Left lung (tissue), 14 donors: ENCODE measurements at places on chromosomes 3 and 15. TPM values are rescaled to one million over a fixed set of nuclear protein-coding genes. Genes with fewer than 3 reads are reported as not detected.

The TFG gene
- 116 TPM for polyA plus RNA-seq

The HYKK gene
- polyA plus RNA-seq, result 6.1 TPM

The ATP13A5 gene
- polyA plus RNA-seq, result 0.75 TPM

DNA sequence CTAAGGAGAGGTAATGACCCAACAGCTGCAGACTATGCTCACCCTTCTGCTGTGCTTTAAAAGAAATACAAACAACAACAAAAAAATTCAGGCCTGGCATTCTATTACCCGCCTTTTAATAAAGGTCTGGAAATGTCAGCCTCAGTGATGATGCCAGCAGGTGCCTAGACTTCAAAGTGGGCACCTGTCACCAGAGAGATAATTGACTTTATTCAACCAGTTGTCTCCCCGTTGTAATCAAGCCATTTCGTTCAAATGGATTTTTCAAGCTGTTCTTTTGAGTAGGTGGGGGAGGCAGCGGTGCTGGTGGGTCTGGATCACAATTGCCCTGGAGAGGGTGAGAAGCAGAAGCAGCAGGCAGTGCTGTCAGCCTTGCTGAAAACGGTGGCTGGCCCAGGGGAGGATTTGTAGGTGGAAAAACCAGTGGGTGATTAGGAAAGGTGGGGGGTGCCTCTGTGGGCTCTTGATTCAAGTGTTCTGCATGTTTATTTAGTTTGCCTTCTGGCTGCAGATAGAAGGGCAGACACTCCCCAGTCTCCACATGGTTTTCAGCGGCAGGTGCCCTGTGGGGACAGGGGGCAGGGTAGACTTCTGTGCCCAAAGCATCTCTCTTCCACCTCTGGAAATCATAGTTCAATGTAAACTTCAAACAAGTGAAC lies 300.2 kb upstream of the SLCO3A1 start:
- peak; percentile 44 for DNase-seq

DNA sequence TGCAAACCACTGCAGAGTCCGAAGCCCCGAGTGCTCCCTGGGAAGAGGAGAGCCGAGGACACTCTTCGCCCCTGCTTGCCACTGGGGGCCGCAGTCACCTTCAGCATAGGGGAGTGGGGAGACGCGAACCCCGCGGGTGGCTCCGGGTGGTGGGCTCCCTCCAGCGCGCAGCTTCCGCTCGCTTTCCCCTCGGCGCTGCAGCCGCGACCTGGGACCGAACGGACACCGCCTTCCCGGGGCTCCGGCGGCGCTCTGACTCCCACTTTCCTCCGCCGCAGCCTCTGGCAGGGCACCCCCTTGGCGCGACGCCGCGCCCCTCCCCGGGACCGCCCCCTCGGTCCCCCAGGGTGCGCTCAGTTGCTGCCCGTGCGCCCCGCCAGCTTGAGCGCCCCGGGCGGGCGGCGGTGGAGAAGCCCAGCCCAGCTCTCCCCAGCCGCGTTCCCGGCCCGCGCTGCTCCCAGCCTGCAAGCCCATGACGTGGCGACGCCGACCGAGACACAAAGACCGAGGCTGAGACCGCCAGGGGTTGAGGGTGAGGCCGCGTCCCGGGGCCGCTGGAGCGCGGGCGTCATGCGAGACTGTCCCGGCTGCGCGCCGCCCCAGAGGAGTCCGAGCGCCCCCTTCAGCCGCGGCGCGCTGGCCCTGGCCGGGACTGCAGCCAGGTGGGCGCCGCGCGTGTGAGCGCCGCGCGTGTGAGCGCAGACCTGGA lies at the start of gene MINAR1:
TSS of gene MINAR1 (plus strand) at position 701 of the 709 bp plus-strand sequence. CDS start 23,812 bp downstream, outside the sequence.
- DNase-seq, result peak; percentile 30

DNA sequence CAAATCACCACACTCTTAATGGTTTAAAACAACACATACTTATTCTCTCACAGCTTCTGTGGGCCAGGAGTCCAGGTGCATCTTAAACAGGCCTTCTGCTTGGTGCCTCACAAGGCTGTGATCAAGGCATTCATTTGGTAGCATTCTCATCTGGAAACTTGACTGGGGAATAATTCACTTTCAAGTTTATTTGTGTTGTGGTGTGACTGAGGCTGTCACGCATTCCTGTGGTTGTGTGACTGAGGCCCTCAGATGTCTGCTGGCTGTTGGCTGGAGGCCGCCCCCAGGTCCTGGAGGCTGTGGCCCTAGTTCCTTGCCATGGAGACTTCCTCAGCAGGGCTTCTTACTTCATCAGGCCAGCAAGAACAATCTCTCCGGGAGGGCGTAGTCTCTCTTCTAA lies 16.9 kb upstream of the FAM3D start:
- no peak for DNase-seq

GRCh38 chr15:87614704-87615103 lies 641.8 kb downstream of the NTRK3 start:
- DNase-seq, result no peak

DNA sequence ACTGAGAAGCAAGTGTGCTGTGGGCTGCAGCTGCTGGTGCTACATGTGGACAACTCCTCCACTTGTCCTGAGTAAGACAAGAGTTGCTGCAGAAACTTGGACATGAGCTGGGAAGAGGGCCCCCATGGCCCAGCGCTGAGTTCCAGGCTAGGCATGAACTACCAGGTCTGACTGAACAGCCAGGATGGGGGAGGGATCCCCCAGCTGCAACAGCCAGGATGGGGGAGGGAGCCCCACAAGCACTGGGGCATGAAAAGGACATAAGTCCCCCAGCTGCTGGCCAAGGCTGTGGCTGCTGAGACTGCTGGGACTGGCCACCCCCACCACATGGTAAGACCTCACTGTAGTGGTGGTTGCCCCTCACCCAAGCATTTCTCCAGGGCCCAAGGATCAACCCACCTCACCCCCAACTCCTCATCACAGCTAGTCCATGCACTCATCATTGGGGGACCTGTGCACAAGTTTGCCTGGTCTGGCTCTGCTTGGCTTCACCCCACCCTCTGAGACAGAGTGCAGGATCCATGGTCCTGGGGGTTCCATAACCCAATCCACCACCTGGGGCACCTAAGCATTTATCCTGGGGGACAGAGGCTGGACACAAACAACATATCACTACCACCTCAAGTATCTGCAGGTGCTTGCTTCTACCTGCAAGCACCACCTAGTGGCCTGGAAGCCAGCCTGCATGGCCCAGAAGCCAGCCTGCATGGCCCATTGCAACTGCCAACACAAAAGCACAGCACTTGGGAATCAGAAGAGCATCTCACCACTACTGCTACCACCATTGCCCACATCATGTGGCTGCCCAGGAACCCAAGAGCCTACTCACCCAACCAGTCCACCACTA lies 84.5 kb upstream of the STT3B start:
- DNase-seq, result no peak
